ENCODE measurements at places on chromosomes 6 and 20.
A peak's percentile ranks its signal among the peaks of the same experiment; 100 is the strongest.

GRCh38 chr20:11092151-11092550 lies 418.4 kb upstream of the JAG1 start:
- DNase-seq, result no peak

DNA sequence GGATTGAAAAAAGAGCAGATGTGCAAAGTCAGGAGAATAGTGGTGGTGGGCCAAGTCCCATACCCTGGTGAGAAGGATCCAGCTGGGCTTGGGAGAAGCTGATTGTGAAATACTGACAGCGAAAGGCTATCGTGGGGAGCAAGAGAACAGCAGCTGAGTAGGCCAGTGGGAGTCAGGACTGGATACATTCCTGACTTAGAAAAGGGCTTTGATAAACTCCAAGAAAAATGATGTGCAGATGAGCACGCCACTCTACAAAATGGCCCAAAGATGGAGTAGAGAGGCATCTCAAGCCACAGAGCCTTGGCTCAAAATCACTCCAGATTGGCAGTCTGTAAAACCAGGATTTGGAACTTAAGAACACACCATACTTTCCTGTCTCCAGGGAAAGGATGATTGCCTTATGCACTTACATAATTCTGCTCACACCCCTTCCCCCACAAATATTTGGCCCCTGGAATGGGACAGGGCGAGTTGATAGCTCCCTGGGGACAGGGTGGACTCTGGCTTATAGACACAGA lies 578.7 kb downstream of the MAFB start:
- no peak for DNase-seq

- DNase-seq, result no peak
Measured at GRCh38 chr6:91490671-91491301, 903.9 kb upstream of the MAP3K7 start.

- DNase-seq, result no peak
Measured at GRCh38 chr20:31670371-31671228, 32.9 kb downstream of the COX4I2 start.

DNA sequence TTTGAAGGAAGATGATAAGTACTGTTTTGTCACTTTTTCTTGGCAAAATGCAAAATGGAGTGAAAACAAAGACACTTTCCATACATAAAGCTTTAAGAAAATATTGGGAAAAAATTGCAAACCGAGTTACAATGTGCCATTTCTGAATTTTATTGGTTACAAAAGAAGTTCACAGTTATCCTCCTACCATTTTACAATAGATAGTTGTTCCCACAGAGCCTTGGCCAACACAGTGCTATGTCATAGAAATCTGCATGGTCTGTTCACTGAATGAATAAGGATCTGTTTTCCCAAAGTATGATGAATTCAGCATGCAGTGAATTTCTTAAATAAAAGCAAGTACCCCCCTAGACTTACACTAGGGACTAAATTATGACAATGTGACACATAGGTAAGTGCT lies 268.2 kb upstream of the POU3F2 start:
- DNase-seq, result no peak

GRCh38 chr6:3041606-3042005 lies 26.7 kb upstream of the RIPK1 start:
- no peak for DNase-seq

- DNase-seq, result no peak
Measured at GRCh38 chr6:130534627-130535026, 168.8 kb downstream of the TMEM200A start.

DNA sequence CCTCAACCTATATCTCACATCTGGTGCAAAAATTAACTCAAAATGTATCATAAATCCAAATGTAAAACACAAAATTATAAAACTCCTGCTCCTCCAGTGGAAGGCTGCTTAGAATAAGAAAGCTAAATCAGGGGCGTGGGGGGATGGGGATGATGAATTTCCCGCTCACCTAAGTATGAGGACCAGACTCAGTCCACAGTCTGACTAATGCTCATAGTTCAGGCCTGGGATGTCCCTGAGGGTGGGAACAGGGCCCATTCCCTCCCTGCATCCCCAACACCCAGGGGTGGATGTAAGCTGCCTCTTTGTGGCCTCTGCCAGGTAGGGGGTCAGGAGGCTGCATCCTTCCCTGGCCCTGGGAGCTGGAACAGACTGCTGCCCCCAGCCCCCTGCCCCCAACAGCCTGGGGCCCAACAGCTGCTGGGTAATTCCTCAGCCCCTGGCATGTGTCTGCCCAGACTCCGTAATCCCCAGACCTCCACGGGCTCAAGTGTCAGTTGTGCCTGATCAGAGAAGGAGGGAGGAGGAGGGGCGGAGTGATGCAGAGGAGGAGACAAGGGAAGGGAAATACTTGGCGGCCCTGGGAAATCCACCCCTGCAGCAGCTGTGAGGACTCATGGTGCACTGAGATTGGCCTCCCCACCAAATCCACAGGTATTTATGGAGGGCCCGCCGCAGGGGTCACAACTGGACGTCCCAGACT lies 224.5 kb downstream of the PREX1 start:
- no peak for DNase-seq

DNA sequence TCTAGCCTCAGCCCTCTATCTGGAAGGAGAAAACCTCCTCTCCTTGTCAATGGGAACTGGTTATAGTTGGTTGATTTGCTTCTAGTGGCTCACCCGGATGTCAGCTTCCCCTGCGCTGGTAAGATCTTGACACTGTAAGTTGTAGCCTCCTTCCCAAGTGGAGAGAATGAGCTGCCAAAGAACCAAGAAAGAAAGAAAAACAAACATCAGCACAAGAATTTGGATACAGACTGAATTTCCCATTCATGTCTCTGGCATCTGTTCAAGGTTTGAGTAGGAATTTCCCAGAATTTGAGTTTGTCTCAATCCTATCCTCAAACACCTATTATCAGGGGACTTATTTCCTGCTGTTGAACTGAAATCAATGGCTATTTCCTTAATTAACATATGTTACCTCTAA lies 44.1 kb downstream of the ELOVL2 start:
- DNase-seq, result no peak

GRCh38 chr6:15220062-15220461 lies 25.8 kb upstream of the JARID2 start:
- DNase-seq, result no peak

GRCh38 chr20:64093013-64093503 lies 8.9 kb upstream of the LKAAEAR1 start:
- no peak for DNase-seq

GRCh38 chr20:24684956-24685691 lies 215.7 kb downstream of the SYNDIG1 start:
- DNase-seq, result no peak

DNA sequence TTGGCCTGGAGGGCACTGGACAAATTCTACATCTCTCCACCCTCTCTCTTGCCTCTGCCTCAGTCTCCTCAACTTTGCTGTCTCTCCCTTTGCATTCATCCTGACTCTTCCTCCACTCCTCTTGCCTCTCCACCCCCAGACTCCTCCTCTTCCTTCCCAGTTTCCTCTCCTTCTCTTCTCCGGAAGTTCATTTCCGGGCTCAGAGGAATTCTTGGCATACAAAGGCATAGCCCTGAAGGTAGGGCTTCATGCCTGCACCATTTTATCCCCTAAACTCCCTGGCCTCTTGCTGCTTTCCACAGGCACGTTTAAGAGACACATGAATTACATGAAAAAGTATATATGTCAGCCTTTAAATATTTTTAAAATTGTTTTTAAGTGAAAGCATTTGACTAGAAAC lies 10.6 kb downstream of the BFSP1 start:
- no peak for DNase-seq

- DNase-seq, result no peak
Measured at GRCh38 chr6:168101590-168102314, 22.7 kb upstream of the FRMD1 start.

DNA sequence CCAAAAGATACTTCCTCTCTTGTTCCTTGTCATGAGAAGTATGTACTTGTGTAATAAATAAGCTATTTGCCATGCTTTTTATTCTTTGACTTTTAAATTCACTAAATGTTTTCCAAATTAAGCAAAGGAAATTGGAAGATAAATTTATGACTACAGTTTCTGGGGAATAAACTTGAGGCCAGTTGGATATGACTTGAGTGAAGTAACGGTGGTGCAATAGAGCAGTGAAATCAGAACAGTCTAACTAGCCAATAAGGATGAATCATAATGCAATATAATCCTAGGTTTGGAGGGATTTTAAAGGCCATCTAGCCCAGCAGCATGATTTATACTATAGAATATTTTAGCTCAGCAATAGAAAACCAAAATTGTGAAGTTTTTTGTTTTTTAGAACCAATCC lies 183.8 kb upstream of the TCF21 start:
- DNase-seq, result no peak

DNA sequence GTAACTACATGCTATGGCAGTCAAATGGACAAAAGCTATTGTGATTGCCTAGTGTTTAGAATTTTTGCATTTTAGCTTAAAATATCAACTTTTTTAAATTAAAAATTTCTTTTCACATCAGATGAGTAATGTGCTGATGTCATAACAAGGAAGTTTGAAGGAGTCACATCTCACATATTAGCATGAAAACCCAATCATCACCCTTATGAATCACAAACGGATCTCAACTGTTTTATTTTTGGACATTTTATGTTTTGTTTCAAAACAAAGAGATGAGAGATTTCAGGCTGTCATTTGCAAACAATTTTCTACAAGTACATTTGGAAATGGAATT lies 53.6 kb upstream of the TRERF1 start:
- peak; percentile 74 for DNase-seq

DNA sequence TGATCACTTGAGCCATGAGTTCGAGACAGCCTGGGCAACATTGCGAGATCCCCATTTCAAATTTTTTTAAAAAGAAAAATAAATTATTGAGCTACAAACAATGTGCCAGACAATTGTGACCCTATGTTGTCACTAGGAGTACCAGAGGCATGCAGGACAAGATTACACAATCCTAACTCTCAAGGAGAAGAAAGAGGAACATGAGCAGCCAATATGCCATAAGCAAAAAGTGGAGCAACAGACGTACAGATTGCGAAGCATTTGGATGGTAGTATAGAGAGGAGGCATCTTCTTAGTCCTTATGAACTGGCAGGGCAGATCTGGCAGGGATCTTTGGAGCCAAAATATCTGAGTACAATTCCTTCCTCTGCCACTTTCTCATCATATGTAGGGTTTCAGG lies 156.4 kb downstream of the OR2B2 start:
- DNase-seq, result peak; percentile 95

DNA sequence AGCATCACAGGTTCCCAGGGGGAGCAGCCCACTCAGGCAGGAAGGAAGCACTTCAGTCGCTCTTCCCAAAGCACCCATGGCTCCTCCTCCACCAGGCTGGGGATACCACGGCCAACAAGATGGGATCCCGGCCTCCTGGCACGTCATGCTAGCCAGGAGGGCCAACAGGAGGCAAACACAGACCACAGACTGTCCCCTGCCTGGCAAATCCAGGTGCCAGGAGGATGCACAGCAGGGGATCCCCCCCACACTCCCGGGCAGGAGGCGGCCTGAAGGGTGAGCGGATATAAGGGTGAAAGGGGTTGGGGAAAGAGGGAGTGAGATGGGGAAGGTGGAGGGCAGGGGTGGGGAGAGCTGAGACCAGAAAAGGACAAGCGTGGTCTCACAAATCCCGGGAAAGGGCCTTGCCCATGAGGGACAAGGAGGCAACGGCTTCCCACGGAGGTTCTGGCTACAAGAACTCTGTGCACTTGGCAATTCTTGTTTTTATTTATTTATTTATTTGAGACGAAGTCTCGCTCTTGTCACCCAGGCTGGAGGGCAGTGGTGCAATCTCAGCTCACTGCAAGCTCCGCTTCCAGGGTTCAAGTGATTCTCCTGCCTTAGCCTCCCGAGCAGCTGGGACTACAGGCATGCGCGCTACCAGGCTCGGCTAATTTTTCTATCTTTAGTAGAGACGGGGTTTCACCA lies 7.2 kb downstream of the PXDC1 start:
- no peak for DNase-seq
